ENCODE measurements at places on chromosomes 4 and X.

GRCh38 chr4:81454948-81455347 lies 16.8 kb downstream of the RASGEF1B start:
- peaks cover 3% of the 10 kb centered on the region for H3K4me1 ChIP-seq
- no peak for DNase-seq
- no peaks in the 10 kb centered on the region for H3K27me3 ChIP-seq
- no peak overlapping the region for H3K4me3 ChIP-seq
- no peak overlapping the region for H3K27ac ChIP-seq
- H3K36me3 ChIP-seq, result peaks cover 18% of the 10 kb centered on the region

GRCh38 chr4:8410641-8411271 lies 29.8 kb downstream of the ACOX3 start:
- no peaks in the 10 kb centered on the region for H3K4me1 ChIP-seq
- peak; percentile 19 for DNase-seq
- no peaks in the 10 kb centered on the region for H3K27me3 ChIP-seq

DNA sequence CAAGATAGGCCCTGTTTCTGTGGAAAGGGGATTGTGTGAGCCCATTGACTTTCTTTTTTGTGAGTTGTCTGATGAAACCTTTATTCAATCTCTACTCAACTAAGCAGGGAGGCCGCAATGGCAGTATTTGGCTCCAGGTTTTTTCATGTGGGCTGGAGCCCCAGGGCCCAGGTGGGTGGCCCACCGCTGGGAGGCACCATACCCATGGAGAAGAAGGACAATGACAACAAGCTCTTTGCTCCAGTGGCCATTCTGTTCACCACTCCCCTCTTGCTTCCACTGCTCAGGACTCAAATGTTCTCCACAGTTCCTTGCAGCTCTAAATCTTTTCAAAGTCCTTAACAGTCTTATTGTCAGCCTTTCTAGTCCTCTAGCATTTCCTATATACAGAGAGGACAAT lies 54.1 kb downstream of the HOPX start:
- DNase-seq, result no peak
- H3K4me1 ChIP-seq, result no peaks in the 10 kb centered on the region
- no peaks in the 10 kb centered on the region for H3K27me3 ChIP-seq
- no peak overlapping the region for H3K4me3 ChIP-seq
- peaks cover 1% of the 10 kb centered on the region for H3K36me3 ChIP-seq

GRCh38 chrX:63525491-63525890 lies 174.4 kb upstream of the SPIN4 start:
- no peak overlapping the region for H3K27ac ChIP-seq
- H3K27me3 ChIP-seq, result no peaks in the 10 kb centered on the region
- DNase-seq, result no peak
- no peak overlapping the region for H3K4me3 ChIP-seq
- H3K4me1 ChIP-seq, result no peaks in the 10 kb centered on the region

DNA sequence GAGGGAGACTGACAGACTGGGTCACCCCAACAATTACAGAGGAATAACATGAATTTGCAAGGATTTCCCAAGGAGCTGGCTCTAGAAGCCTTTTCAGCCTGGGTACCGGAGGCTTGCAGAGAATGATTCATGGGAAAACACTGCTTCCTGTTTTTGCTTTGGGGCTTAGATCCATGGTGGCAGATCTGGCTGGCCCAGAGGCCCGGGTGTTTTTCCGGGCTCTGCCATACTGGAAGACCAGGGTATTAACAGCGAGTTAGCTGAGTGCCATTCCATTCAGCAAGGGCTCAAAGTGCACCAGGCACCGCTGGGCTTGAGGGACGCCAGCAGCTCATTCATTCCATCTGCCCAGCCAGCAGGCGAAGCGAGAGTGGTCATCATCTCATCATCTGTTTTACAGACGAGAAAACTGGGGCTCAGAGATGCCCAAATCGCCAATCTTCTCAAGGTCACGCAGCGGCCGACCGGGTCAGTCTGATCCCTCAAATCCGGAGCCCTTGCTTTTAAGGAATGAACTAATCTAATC lies 1.3 kb downstream of the WDR1 start:
- H3K27me3 ChIP-seq, result no peaks in the 10 kb centered on the region
- DNase-seq, result no peak
- H3K36me3 ChIP-seq, result peaks cover 17% of the 10 kb centered on the region
- peak overlapping the region; percentile 93 for H3K4me3 ChIP-seq
- H3K27ac ChIP-seq, result peak overlapping the region; percentile 98

DNA sequence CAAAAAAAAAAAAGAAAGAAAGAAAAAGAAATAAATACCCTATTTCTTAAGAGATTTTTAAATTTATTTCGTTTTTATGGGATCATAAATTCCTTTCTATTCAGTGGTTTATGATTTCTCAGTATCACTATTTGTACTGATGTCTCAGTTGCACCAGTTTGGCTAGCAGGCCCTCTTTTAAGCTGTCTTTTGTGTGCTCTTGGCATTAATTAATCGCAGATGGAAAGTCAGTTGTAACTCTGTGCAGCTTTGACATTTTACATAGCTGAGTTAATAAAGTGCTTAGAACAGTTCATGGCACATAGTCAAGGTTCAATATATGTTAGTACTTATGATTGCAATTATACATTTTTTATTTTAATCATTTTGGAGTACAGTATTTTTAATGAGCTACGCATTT lies 123.7 kb upstream of the NUDT6 start:
- no peak overlapping the region for H3K27ac ChIP-seq
- H3K27me3 ChIP-seq, result no peaks in the 10 kb centered on the region
- peaks cover 55% of the 10 kb centered on the region for H3K36me3 ChIP-seq

- H3K4me1 ChIP-seq, result peaks cover 16% of the 10 kb centered on the region
- H3K27ac ChIP-seq, result peak overlapping the region; percentile 63
- H3K36me3 ChIP-seq, result no peaks in the 10 kb centered on the region
- no peak for DNase-seq
- H3K4me3 ChIP-seq, result no peak overlapping the region
Measured at GRCh38 chr4:99403380-99404184, 31.6 kb downstream of the ADH7 start.

DNA sequence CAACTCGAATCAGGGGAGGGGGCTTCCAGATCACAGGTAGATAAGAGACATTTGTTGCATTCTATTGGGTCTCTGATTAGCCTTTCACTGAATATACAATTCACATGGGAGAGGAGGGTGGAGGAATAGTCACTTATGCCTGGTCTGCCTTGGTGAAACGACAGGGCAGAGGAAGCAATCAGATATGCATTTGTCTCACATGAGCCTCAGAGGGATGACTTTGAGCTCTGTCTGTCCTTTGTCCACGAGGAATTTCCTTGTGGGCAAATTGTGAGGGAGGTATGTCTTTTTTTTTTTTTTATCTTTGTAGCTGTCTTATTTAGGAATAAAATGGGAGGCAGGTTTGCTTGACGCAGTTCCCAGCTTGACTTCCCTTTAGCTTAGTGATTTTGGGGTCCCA lies 28.5 kb upstream of the TMSB4X start:
- no peaks in the 10 kb centered on the region for H3K27me3 ChIP-seq
- DNase-seq, result no peak

- no peaks in the 10 kb centered on the region for H3K27me3 ChIP-seq
- no peak overlapping the region for H3K4me3 ChIP-seq
- peaks cover 14% of the 10 kb centered on the region for H3K36me3 ChIP-seq
- H3K4me1 ChIP-seq, result peaks cover 3% of the 10 kb centered on the region
- H3K27ac ChIP-seq, result no peak overlapping the region
- DNase-seq, result no peak
Measured at GRCh38 chr4:7055111-7055989, 12.2 kb downstream of the TADA2B start.

DNA sequence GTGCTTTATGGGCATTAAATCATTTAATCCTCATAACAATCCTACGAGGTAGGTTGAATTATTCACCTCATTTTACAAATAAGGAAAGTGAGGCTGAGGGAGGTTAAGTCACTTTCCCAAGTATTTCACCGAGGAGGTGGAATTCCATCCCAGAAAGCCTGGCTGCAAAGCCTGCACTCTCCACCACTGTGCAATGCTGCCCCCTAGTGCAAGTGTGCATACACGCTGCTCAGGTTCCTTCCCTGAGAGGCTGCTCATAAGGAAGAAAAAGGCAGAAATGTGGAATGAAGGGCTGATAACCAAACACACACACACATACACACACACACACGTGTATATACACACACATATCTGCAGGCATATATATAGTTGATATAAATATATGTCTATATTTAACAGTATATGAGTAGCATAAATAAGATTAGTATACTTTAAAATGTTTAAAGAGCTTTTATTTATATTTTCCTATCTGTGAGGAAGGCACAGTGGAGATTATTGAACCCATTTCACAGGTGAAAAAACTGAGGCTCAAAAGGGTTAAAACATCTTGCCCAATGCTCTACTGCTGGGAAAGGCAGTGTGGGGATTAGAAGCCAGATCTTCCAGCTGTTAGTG lies 714.5 kb upstream of the TENM3 start:
- peaks cover 8% of the 10 kb centered on the region for H3K27me3 ChIP-seq
- H3K4me3 ChIP-seq, result no peak overlapping the region
- DNase-seq, result peak; percentile 70
- no peaks in the 10 kb centered on the region for H3K36me3 ChIP-seq
- H3K27ac ChIP-seq, result no peak overlapping the region
- peaks cover 11% of the 10 kb centered on the region for H3K4me1 ChIP-seq
